ENCODE measurements at places on chromosomes 7 and 10.

DNA sequence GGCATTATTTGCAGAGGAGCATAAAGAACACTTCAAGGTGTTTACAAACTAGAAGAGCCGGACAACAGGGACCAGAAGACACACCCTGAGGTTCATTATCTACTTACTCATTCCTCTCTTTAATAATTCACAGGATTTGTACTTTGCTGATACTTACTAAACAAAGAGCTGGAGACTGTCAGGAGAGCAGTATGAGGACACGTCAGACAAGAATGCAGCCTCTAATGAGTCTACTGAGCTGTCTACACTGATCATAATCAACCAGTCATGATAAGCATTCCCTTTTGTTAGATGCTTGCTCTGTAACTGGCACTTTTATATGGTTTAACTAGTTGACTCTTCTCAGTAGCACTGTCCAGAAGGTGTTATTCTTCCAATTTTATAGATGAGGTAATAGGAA, 243.3 kb upstream of the CDC14C start:
- DNase-seq = no peak

DNA sequence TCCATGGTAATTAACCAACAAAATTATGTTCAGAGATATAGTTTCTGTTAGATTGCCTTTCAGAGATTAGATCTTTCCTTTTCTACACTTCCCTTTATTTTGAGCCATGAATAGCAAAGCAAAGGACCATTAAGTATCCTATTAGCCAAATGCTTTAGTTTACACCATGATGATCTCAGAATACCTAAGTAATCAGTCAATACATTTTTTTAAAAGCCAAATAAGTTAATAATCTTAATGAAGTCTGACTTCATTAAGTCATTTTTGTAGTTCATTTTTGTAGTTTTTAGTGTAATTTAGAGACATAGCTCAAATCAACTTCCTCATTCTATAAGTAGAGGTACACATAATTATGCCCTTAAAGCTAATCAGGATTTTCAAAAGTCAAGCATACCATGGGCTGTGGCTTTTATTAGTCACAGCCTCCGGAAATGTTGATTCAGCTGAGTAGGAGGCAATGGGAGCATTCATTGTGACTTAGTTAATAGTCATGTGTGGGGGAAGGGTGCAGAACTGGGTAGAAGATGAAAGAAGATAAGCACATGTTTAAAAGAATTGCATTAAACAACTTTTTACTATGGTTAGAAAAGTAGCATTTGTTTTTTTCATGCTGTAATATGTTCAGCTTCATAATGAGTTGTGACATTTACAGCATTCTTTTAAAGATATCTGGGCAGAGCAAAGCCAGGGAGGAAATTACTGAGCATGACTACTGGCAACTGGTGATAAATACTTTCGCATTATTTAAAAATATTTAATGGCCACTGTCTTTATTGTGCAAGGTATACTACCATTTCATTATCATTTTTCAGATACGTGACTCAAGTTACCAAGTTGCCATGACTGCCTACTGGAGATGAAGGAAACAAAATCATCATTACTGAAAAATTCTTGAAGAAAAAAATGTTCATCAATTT, 57.3 kb upstream of the CCDC71L start:
- no peak for DNase-seq

GRCh38 chr7:25750744-25751508, 401.1 kb upstream of the NFE2L3 start:
- no peak for DNase-seq

- DNase-seq = no peak
Observed at GRCh38 chr10:5565205-5565545, 40.4 kb downstream of the CALML3 start.

GRCh38 chr10:14782691-14783363, 8.1 kb upstream of the FAM107B start:
- no peak for DNase-seq

DNA sequence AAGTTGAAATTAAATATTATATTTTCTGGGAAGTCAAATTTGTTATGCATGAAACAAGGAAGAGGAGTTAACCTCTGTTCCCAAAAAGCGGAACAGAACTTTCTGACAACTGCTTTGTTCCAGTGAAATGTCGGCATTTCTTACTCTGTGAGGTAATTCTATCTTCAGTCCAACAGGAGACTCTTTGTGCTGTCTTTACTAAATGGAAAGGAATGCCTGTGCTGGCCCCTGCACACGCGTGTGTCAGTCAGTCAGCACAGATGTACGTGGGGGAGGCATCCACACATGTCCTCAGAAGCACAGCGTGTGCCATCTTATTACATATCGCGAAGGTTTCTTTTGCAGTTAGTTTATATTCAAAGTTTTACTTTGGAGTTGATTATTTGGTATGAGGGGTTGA, 37.5 kb downstream of the NET1 start:
- DNase-seq = no peak

GRCh38 chr7:107994421-107995030, 8.4 kb downstream of the LAMB1 start:
- DNase-seq = no peak

- DNase-seq = no peak
Observed at GRCh38 chr10:2782265-2782664, 285.1 kb upstream of the PFKP start.

DNA sequence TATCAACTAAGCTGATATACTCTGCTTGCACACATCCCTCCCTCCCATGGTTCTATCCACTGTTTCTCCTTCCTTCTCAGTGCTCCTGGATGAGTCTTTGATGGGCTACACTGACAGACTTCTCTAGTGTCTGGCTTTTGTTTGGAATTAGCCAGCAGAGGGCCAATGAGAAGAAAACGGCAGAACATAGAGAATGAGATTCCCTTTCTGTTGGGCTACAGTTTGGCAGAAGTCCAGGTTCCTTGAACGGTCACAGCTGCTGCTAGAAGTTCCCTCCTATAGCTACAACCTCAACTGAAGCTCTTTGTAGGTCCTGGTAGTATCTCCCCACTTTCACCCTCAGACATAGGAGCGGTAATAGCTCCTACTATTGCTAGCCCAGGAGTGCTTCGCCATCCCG, 251.1 kb upstream of the LRRN3 start:
- no peak for DNase-seq

GRCh38 chr7:823649-824048, 8.6 kb upstream of the SUN1 start:
- DNase-seq = no peak

- DNase-seq = no peak
Observed at GRCh38 chr10:19605806-19606205, 210.4 kb upstream of the PLXDC2 start.

GRCh38 chr7:78649976-78650375, 803.5 kb downstream of the MAGI2 start:
- no peak for DNase-seq

DNA sequence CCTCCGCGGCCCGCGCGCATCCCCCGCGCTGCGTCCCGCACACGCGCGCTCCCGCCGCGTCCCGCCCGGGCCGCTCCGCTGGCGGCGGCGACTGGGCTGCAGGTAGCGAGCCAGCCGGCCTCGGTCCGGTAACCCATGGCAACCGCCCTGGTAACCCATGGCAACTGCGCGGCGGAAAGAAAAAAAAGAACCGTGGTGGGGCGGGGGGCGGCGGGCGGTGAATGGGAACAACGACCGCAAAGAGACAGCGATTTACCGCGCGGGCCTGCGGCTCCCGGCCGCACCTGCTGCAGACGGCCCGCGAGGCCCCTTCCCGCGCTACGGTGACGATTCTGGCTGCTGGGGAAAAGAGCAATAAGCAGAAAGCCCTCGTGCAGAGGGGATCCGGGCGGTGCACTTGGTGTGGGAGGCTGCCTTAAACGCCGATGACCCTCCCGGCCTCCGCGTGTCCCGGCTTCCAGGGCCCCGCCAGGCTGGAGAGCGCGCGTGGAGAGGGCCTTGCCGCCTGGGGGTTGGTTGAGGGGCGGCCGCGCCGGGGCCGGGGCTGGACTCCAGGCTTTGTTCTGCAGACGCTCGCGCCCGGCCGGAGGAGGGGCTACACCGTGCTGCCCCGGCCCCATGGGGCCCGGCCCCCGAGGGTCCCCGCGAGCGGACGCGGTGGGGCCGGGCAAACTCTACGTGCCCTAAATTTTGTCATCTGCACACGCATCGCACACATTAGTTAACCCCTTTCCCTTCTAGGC, 84.7 kb downstream of the SNX10 start:
- DNase-seq = peak; percentile 30

GRCh38 chr10:117619223-117619622, 76.7 kb downstream of the EMX2 start:
- DNase-seq = no peak

DNA sequence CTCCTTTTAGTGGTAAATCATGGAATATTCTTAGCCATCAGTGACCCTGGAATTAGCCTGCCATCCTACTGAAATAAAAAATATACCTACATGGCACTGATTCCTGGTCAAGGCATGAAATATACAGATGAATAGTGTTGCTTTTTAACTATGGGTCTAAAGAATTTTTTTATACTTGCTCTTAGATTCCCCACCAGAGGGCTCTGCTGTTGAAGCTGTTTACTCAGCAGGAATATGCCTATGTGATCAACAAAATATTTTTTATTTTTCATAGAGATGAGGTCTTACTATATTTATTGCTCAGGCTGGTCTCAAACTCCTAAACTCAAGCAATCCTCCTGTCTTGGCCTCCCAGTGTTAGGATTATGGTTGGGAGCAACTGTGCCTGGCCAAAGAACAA, 13.5 kb downstream of the ZC3HC1 start:
- no peak for DNase-seq

DNA sequence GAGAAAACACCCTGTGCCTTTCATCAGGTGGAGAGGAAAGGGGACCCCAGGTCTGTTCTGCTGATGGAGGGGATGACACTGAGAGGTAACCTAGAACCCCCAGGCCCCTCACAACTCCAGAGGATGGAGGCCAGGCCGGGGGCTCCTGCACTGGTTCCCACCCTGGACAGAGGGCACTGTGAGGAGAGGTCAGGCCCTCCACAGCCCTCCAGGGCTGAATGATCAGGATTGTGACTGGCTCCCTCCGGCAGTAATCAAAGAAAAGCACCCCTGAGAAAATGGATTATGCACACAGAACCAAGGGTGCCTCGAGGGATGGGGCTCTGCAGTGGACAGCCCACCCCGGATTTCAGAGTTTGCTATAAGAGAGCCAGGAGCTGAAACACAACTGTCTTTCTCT, 502.8 kb downstream of the TCERG1L start:
- DNase-seq = no peak

GRCh38 chr10:7477538-7478334, 66.9 kb upstream of the SFMBT2 start:
- no peak for DNase-seq

DNA sequence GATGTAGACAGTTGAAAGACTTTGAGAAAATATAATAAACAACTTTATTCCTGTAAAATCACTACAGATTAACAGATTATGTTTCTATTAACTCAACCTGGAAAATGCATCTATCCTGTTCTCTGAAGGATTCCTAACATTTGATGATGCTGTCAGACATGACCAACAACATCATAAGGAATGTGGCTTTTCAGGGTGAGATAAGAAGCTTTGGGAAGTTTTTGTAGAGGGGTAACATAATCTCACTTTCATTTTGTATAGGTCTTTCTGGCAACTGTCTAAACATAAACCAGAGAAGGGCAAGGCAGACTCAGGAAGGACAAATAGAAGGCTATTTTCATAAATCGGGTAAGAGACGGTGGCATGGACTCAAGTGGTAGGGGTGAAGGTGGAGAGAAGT, 112.2 kb downstream of the TES start:
- DNase-seq = no peak

DNA sequence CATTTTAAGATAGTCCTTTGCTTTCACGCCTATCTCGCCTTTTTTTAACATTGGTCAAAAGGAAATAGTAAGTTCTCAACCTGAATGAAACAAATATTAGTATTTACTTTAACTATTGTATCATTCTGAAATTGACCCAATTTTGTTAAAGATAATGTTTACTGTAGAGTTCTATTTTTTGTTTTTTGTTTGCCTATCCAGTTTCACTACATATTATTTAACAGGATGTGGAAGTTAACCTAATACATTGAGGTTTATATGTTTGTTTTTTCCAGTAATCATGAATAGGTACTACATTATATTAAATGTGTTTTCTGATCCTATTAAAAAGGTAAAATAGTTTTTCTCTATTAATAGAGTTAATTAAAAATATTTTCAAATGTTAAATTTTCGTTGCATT, 26.5 kb downstream of the ACSM6 start:
- DNase-seq = no peak

DNA sequence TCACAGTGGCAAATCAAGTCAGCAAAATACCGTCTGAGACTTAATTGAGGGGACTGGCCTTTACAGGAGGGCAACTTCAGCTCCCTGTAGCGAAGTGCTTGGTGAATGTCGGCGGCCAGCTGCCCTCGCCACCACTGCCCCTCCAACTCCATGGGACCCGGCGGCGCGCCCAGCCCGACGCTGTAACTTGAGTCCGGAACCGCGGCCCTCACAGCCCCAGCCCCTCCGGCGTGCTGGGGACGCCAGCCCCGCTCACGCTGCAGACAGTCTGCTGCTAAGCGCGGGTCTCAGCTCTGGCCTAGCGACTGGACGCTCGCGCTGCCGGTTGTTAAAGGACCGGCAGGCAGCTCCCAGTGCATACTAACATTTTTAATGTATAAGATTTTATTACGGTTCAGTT, 113.4 kb upstream of the NUPR2 start:
- DNase-seq = no peak

- no peak for DNase-seq
Observed at GRCh38 chr7:22378199-22378980, 21.4 kb upstream of the RAPGEF5 start.

DNA sequence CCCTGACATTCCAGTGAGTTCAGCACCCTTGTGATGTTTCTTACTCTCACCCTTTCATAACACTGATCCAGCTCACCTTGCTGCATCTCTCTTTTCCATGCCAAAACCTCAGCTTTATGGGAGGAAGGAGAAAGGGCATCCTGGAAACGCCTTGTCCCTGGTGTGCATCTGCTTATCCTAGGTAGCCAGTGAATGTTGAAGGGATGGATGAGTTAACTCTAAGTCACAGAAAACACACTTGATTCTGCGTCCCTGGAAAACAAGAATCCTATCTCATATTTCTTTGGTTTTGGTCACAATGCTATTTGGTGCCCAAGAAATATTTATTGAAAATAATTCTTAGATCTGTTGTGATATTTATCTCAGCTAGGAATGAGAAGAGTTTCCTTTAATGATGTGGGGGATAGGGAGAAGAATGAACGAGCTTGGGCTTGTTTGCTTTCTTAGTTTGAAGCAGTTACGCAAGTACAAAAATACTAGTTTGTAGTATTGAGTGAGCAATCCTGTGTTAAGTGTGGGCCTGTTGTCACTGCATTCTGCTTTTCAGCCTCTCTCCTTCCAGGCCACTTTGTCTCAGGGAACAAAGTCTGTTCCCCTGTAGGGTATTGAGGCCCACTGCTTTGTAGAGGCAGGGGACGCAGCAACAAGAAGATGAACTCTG, 126.5 kb downstream of the ARID5B start:
- no peak for DNase-seq

GRCh38 chr10:22629126-22629525, 85.3 kb downstream of the PIP4K2A start:
- no peak for DNase-seq

- DNase-seq = no peak
Observed at GRCh38 chr7:35754741-35755140, 46.1 kb upstream of the SEPTIN7 start.

DNA sequence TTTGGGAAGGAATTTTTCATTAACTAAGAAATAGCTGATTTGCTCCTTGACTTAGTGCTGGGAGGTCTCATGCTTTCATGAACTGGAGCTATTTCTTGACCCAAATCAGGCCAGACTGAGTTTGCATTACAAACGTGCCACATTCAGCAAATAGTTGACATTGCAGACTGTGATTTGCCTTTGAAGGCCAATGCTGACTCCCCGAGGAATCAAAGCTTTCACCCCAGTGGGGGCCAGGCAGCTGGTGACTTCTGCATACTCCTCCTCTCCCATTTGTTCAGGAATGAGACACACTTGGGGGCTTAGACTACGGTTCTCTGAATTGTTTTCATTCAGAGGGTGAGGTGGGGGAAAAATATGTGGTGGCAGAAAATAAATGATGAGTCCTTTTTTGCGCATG, 111.0 kb upstream of the JAZF1 start:
- no peak for DNase-seq
